ENCODE measurements at places on chromosomes 1 and 21.
A peak's percentile ranks its signal among the peaks of the same experiment; 100 is the strongest.

DNA sequence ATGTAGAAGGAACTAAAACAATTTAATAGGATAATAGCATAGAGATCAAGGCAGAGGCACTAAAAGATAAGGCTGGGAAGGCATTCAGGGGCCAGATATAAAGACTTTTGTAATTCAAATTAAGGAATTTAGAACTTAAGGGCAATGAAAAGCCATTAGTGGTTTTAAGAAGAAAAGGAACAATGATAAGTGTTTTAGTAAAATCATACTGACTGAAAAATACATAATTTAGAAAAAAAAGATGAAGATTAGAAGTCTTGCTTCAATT, 14.1 kb upstream of the RGS2 start:
- no peak for DNase-seq

GRCh38 chr1:39625462-39626273, 13.8 kb downstream of the HEYL start:
- peak; percentile 38 for DNase-seq

DNA sequence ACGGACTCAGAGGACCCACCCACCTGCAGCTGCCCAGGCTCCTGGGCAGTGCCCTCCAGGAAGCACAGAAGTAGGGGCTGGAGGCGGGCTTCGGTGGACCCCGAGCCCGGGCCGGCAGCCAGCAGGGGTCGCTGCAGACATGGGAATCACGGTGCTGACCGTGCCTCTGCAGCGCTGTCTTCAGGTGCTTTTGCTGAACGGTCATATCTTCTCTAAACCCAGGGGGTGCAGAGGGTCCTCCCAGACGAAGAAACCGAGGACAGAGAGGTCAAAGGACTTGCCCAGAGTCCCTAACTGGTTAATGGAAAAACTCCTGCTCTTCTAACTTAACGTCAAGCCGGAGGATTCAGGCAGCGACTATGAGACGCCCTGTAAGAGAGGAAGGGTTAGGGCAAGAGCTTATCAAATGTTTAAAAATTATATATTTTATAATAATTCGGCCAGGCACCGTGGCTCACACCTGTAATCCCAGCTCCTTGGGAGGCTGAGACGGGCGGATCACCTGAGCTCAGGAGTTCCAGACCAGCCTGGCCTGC, 21.5 kb upstream of the LEFTY2 start:
- DNase-seq: no peak

DNA sequence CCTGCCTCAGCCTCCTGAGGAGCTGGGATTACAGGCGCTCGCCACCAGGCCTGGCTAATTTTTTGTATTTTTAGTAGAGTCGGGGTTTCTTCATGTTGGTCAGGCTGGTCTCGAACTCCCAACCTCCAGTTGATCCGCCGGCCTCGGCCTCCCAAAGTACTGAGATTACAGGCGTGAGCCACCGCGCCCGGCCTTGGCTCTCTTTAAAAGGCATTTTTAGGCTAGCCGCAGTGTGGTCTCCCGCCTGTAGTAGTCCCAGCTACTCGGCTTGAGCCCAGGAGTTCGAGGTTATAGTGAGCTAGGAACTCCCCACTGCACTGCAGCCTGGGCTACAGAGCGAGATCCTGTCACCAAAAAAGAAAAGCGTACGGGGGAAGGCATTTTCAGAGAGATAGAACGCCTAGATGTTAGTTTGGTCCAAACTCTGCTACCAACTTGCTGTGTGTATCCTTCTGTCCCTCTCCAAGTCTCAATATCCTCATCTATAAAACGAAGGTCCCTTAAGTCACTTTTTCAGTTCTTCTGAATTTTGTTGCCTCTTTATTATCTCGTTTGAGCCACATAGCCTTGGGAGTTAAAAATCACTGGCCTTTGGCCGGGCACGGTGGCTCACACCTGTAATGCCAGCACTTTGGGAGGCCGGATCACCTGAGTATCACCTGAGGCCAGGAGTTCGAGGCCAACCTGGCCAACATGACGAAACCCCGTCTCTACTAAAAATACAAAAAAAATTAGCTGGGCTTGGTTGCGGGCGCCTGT, 734 bp downstream of the MED18 start:
- no peak for DNase-seq

DNA sequence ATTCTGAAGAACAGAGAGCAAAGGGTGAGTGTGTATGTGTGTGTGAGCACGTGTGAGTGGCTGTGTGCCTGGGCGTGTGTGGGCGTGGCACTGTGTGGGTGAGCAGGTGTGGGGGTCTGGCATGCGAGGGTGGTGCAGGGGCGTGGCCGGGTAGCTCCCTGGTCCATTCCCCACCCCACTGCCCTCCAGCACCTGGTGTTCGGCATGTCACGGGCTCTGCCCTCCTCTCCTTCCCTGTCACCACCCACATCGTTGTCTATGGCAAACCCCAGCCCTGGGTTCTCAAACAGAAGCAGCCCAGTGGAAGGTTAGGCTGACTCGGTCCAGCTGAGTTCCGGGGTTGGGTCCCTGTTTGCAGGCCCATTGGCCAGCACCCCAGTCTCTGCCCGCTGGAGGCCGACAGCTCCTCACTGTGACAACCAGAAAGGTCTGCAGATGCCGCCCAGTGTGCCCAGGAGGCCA, 39.8 kb downstream of the UBE2G2 start:
- DNase-seq: no peak

- DNase-seq: no peak
These were observed 489.4 kb upstream of the ZP4 start for GRCh38 chr1:238380167-238380566.

- no peak for DNase-seq
These were observed 175.0 kb upstream of the COL11A1 start for GRCh38 chr1:103283371-103283770.

- no peak for DNase-seq
These were observed 24.2 kb upstream of the SLFNL1 start for GRCh38 chr1:41045740-41046139.

GRCh38 chr1:22231995-22232690, 89.2 kb upstream of the WNT4 start:
- no peak for DNase-seq

DNA sequence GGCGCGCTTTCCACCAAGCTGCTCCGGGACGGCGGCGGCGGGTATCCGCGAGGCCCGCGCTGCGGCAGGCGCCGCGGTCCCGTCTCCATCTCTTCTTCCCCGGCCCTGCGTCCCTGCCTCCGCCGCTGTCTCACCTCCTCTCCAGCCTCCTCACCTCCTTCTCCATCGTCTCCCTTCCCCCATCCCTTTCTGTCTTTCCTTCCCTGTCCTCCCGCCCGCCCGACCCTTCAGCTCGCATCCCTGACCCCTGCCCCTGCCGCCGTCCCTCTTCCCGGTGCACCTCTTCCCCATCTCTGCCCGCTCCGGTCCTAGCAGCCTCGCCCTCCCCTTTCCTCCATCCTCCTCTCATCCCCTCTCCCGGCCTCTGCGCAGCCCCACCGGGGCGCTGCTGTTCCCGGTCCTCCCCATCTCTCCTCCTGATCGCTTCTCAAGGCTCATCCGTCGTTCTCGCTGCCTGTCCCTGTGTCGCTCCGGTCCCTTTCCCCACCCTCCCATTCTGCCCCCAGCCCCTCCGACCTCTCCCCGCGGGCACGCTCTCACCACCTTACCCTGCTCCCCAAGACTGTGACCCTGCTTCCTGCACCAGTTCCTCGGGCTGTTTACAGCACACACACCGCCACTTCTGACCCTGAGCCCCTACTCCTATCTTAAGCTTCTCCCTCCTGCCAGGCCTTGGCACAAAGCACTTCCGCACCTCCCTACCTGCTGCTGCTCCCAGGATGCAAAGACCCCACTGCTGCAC, 760 bp upstream of the NPHP4 start:
- no peak for DNase-seq

GRCh38 chr1:242212401-242212800, 213.5 kb upstream of the MAP1LC3C start:
- no peak for DNase-seq

DNA sequence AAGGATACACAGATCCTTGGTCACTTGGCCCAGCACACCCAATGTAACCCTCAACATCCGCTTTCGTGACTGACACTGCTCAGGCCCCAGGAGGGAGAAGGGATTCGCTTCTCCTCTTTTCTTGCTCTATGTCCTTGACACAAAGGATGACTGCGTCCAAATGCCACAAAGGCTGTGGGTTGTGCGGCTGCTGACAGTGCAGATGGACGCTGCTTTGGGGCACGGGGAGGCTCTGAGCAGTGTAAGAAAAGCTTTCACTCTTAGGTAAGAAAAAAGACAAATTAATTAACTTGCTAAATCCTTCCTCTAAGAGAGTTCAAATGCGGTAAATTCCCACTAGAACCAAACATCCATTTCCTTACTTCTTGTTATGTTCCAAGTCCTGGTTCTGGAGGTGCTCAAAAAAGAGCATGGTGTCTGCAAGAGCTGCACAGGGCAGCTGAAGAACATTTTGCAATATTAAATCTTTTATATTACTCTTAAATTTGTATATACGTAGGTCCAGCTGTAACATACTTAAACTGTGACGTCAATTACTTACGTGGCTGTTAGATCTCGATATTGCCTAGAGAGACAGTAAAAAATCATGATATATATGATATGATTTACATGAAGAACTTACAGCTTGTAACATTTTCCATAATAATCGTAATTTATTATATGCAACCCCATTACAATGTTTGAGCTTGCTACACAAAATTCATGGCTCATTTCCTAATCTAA, 19.4 kb upstream of the EPHB2 start:
- DNase-seq: no peak

DNA sequence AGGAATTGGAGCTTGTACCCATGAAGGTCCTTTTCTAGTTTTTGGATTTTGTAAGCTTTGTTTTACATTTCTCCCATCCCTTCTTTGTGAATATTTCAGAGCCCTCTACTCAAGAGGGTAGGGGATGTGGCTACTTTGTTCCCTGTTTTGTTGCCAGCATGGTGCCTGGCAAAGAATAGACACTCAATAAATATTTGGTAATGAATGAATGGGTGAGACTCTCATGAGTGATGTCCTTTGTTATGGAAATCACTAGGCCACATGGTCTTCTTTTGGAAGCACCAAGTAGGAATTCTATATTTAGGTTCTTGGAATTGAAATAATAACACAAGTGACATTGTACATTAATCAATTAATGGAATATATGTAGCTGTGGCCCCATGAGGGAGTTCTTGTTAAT, 26.8 kb upstream of the ATP5PO start:
- DNase-seq: no peak

DNA sequence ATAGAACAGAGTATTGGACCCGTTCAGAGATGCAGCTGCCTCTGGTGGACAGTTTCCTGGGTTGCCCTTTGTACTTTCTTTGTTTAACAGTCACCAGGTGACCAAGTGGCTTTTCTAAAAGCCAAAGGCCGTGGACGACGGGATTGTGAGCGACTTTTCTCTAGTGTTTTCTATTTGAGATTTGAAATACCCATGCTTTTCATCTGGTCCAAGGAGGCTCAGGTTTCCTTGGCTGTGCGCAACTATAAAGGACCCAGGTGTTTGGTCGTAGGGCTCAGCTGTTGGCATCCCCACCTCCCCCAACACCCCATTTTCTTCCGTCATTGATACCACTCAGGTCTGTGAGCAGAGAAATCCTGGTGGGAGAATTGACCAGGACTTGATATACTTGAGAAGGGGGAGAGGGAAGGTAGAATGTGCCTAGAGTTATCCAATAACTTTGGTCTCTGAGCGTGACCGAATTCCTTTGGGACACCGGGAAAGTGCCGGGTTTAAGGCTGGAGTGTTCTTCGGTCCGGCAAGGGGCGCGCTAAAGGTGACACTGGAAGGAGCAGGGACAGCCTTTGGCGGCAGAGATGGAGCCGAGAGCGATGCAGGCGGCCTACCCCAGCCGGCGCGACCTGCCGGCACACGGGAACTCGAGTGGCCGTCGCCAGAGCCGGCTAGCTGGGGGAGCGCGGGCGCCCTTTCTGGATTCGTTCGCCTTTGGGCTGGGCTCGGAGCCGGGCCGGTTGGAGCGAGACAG, 83.4 kb upstream of the BMP8A start:
- no peak for DNase-seq

GRCh38 chr21:42102076-42102475, 31.0 kb downstream of the UMODL1 start:
- DNase-seq: no peak

GRCh38 chr1:175884369-175884768, 141.0 kb upstream of the TNR start:
- no peak for DNase-seq

DNA sequence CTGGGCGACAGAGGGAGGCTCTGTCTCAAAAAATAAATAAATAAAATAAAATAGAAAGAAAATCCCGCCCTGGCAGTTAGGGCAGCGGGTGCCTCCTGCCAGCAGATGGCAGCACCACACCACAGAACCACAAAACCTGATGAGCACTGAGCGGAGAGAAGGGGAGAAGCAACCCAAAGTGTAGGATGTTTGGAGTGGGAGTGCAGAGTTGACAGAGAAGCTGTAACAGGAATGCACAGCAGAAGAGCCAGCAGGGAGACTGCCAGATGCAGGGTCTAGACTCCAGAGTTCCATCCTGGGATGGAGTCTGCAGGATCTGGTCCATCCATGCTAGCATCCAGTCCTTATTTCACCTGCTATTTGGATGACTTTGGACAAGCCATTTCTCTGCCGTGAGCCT, 29.7 kb upstream of the KIRREL1 start:
- peak; percentile 81 for DNase-seq

DNA sequence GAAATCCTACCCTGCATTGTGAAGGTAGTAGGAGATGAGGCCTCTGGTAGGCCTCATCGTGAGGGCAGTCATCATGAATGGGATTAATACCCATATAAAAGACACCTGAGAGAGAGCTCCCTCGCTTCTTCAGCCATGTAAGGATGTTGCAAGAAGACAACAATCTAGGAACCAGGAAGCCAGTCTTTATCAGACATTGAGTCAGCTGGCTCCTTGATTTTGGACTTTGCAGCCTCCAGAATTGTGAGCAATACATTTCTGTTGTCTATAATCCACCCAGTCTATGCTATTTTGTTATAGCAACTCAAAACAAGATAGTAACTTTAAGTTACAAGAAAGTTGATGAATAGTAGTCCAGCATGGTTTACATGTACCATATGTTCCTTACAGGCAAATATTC, 208.5 kb downstream of the KCNT2 start:
- DNase-seq: no peak

GRCh38 chr1:166066107-166066506, 100.7 kb downstream of the FAM78B start:
- DNase-seq: no peak

- DNase-seq: no peak
These were observed 7.4 kb downstream of the ENTREP3 start for GRCh38 chr1:155247667-155248553.

DNA sequence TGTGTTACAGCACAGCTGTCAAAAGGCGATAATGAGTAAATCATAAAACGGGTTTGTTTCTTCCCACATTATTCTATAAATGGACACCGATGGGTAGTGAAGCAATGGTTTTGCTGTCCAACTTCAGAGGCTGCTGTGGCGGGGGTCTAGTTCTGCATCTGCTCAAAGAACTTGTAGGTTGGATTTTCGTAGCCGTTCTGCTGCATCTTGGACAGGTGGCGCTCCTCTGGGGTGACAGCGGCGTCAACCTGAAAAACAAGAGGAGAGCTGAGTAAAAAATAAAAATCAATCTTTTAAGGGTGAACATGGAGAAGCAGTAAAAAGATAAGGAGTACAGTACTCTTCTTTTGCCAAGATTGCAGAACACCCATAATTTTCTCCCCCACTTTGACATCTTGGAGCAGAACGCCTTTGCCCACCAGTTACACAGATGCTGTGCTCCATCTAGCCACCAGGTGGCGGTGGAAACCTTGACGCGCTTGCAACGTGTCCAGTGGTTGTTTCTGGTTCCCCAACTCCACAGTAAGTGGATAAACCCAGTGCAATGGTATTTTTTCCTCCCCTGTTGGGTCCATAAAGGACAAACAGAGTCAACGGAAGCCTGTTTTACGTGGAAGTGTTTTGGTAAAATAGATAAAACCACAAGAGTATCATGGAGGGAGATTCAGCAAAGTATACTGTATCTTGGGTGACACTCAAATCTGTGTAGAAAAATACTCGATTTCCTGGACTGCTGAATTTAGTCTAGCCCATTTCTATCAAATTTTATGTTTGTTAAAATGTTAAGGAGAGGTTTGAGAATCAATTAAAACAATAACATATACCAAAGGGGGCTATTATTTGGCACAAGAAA, 147.0 kb downstream of the GABPA start:
- peak; percentile 57 for DNase-seq
